Stimulated activated CD8-positive, alpha-beta memory T cell treated with anti-CD3 and anti-CD28 coated beads, Interleukin-4, amount 100 ng/mL, for 4 hours (primary cell): ENCODE measurements at places on chromosomes 6 and 20.

DNA sequence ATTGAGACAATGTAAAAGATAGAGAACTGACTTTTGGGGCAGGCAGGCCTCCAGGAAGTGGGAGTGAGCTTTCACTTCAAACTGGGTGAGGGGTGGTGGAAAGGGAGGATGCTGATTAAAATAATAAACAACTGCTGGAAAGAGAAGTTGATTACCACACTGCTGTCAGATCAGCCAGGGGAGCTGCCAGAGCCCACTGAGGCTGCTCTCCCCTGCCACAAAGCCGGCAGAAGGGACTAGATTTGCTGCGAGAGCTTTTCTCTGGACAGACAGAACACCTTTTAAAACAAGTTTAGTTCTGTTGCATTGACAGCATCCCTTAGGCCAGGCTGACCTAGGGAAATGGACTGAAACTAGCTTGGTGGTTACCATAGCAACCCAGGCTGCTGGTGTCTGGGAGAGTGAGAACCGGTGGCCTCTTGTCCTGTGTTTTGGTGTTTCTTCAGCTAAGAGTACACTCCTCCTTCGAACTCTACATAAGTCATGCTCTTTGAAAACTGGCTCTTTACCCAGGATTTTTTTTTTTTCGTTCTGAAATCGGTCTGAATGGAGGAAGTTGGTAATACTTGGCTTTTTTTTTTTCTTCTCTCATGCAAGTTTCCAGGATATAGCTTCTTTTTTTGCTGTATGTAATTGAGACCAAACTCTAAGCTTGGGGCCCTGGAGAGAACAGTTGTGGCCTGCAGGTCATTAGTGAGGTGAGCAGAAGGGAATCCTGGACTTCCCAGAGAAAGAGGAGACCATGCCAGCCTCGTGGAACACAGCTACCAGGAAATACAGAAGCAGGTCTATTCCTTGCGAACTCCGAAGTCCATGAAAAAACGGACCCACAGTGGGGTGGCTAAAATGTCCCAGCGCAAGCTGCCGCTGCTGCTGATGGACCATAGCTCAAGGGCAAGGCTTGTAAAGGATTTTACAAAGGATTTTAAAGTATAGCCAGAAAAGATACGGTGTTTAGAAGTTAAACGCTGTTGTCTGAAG, 374.4 kb downstream of the UTRN start:
- no peak for DNase-seq

- DNase-seq = no peak
Measured at GRCh38 chr20:55649254-55649653, 356.1 kb downstream of the CBLN4 start.

- no peak for DNase-seq
Measured at GRCh38 chr6:132052096-132052495, 100.9 kb upstream of the CCN2 start.

- DNase-seq = no peak
Measured at GRCh38 chr6:119608994-119609393, 259.4 kb upstream of the MAN1A1 start.

DNA sequence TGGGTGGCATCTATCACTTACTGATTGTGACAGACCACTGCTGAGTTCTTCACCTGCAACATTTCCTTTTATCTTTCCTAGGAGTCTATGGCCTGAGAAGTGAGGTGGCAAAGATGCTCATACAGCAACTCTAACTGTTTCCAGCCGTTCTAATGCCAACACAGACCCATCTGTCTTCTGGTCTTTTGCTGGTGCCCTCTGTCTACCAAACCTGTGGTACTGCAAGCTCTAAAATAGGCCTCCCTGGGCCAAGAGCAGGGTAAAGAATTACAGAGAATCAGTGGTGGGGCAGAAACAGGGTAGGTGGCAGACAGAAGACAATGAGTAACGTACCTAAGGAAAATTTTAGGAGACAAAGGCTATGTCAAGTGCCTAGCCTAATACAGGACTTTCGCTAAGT, 611.0 kb upstream of the FLRT3 start:
- no peak for DNase-seq

GRCh38 chr6:7770601-7771000, 44.7 kb downstream of the BMP6 start:
- no peak for DNase-seq

GRCh38 chr6:9761220-9761619, 653.7 kb downstream of the TFAP2A start:
- DNase-seq = no peak

DNA sequence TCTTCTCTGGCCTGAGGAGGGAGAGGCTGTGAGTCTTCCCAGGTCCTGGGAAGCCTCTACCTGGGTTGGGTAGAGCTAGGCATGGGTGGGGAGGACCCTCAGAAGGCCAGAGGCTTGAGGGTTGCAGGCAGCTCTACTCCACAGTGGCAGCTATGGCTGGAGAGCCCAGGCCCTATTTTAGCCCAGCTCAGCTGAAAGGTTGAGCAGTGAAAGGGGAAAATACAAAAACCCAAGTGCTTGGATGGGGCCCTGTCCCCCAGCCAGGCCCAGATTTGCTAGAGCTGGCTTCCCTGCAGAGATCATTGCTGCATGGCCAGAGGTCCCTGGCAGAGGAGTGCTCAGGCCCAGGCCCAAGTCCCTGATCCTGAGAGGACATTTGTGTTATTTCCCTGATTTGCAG, 45.7 kb downstream of the SUN5 start:
- DNase-seq = no peak

GRCh38 chr6:7264041-7264440, 49.0 kb downstream of the SSR1 start:
- DNase-seq = no peak

DNA sequence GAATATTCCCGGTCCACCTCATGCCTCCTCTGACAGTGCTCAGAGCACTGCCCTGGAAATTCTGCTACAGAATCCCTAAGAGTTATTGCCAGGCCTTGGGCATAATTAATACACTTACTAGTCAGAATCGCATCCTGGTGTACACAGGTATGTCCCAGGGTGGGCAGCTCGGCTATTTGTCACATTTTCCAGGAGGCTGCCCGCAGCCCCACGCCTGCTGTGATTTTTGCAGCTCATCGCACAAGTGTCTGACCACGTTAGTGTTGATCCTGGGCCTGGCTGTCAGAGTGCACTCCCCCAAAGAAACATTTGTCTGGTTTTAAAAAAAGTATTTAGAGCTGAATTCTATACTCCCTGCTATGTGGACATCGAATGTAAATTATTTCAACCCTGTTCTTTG, 105.4 kb downstream of the CD83 start:
- no peak for DNase-seq
